Foreskin keratinocyte (primary cell): ENCODE measurements at places on chromosomes 4 and X. TPM values are rescaled to one million over a fixed set of nuclear protein-coding genes. Genes with fewer than 3 reads are reported as not detected.

Gene EFNB1
- total RNA-seq = 186 and 223 TPM in 2 replicates

Gene NAT8L
- total RNA-seq = not detected in 2 replicates

Gene ZNF157
- 0.14 and 0.24 TPM in 2 replicates for total RNA-seq

GRCh38 chr4:53777244-53777984 is 186.1 kb upstream of the LNX1 start:
- DNase-seq = peak; percentile 59

DNA sequence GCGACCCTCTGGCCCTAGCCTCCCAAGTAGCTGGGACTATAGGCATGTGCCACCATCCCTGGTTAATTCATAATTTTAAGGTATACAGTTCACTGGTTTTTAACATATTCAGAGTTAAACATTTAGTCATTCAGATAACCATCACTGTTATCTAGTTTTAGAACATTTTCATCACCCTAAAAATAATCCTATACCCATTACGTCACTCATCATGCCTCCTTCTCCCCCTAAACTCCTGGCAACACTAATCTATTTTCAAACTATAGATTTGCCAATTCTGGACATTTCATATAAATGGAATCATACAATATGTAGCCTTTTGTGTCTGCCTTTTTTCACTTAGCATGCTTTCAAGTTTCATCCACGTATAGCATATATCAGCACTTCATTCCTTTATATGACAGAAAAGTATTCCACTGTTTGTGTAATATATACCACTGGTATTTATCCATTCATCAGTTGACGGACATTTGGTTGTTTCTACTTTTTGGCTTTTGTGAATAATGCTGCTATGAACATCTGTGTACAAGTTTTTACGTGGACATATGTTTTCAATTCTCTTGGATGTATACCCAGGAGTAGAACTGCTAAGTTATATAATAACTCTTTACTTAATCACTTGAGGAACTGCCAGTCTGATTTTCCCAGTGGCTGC is 32.0 kb upstream of the RPS3A start:
- no peak for DNase-seq

DNA sequence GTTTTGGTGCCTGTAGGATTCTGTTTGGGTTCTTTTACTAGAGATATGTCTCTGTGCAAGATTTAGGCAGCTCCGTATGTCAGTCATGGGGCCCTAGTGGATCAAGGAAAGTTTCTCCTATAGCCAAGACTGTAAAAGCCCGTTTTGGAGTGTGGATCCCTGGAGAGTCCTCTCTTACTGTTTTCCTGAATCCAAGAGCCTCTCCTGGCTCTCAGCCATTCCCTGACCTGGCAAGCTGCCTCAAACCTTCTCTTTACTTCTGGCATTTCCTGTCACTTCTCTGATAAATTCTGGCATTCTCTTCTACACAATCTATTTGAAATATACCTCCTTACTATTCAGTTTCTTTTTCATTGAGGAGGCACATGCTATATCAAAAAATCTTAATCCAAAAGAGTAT is 41.4 kb downstream of the DCAF12L2 start:
- no peak for DNase-seq

- DNase-seq = no peak
Measured at GRCh38 chr4:2790583-2791517, 2.0 kb upstream of the SH3BP2 start.

- no peak for DNase-seq
Measured at GRCh38 chrX:20212486-20213089, 54.1 kb downstream of the RPS6KA3 start.

DNA sequence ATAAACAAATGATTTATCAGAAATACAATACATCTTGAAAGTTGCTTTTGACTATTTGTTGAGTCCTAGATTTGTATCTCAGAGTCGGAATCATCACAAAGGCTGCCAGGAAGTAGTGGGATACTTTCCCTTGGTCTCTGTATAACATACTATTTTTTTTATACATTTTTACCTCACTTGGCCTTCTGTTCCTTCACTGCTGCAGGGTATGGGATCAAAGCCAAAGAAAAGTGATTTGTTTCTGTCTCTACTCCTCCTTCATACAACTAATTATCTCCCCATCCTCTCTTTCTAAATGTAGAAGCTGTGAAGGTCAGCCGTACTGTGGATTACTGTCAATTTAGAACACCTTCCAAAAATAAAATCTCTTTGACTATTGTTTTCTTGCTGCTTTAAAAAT is 24.9 kb downstream of the PALLD start:
- DNase-seq = no peak

DNA sequence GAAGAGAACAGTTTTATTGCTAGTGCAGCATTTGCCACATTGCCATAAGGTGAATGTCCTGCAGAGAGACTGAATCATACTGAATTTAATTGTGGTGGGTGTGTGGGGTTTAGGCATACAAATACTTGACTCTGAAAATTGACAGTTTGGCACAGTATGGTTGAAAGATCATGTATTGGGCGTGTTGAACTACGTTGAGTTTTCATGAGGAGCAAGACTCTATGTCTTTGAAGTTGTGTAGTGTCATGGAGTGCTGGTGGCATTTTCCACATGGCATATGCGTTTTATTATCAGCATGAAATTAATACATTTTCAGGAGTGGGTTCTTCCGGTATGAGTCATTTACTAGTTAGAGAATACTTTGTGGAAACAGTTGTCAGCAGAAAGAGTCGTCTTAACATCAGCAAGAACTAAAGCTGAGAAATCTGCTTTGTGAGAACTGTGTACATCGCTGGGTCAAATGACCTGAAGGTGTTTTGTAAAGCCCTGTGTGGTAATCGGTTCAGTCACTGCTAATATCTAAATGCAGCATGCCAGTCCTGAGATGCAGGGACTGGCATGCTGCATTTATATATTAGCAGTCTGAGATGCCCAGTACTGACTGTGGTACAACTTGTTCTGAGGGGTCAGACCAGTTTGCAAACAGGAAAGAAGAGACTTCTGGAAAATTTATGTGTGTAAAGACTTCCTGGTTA is 50.3 kb downstream of the ARHGAP10 start:
- peak; percentile 27 for DNase-seq

- DNase-seq = no peak
Measured at GRCh38 chr4:188484256-188484655, 345.0 kb downstream of the TRIML1 start.

DNA sequence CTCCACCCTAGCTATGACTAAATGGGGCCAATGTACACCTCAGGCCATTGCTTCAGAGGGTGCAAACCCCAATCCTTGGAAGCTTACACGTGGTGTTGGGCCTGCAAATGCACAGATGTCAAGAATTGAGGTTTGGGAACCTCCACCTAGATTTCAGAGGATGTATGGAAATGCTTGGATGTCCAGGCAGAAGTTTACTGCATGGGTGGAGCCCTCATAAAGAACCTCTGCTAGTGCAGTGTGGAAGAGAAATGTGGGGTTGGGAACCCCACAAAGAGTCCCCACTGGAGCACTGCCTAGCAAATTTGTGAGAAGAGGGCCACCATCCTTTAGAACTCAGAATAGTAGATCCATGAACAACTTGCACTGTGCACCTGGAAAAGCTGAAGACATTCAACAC is 284.1 kb downstream of the ANTXR2 start:
- DNase-seq = no peak

DNA sequence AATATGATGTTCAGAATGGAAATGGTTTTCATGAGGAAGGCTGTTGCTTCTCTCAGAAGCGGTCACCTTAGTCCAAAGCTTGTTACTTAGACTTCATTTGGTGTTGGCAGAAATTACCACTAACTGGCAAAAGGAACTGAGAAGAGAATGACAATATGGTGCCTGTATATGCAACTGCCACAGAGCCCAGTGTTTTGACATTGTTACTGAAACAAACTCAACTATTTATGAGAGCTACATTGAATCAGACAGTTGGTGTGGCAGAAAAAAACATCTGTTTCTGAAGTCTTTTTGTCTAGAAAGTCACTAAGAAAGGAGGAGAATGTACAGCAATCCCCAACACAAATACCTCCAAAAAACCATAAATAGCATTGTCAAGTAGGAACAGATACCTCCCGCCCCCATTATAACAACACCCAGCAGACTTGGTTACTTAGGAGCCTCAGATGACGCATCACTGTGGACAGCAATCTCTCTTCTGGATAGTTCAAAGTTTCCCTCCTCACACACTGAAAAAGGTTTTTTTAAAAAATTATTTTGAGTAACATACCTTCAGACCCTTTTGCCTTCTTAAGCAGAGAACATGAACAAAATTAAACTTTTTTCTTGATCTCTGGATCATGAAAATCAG is 92.2 kb downstream of the MAML3 start:
- DNase-seq = no peak

DNA sequence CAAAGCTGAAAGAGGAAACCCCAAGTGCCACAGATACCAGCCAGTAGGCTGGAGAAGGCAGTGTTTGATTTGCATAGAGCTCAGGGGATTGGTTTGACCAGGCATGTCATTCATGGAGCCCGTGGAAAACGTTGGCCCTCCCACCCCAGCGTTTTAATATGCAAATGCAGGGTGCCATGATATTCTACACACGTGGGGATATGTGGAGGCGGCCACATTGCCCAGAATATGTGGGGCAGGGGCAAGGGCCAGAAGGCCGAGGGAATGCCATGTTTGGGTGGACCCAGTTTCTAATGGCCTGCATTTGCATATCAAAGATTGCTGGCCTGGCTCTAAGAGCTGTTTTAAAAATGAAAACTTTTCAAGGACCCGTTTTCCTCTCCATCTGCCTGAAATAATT is 71.1 kb downstream of the MAP9 start:
- DNase-seq = no peak

GRCh38 chr4:78310740-78311115 is 240.8 kb upstream of the ANXA3 start:
- no peak for DNase-seq

DNA sequence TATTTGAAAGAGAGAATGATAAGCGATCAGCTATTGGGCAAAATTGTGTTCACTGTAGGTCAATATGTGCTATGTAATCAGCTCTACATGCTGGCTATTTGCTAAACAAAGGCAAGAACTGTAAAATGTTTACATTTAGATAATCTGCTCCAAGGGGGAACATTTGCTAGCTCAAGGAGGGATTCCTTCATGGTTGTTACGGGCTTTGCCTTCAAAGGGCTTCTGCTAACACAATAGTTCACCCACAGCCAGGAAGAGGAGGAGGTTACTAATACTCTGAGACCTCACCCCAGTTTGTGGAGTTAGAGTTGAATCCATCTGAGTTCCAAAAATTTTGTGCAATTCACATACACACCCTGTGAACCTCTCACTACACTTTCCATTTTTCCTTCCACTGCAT is 107.6 kb upstream of the BMP3 start:
- DNase-seq = no peak
